ENCODE measurements at places on chromosomes 12 and 14.

GRCh38 chr14:95320078-95320895 is 579 bp upstream of the CLMN start:
- DNase-seq = no peak

- no peak for DNase-seq
Observed at GRCh38 chr12:41361738-41362137, 173.6 kb downstream of the PDZRN4 start.

- DNase-seq = no peak
Observed at GRCh38 chr12:34163443-34163842, 141.1 kb downstream of the ALG10 start.

- no peak for DNase-seq
Observed at GRCh38 chr12:76313299-76313698, 34.9 kb downstream of the BBS10 start.

- DNase-seq = no peak
Observed at GRCh38 chr12:47281667-47282171, 202.0 kb upstream of the AMIGO2 start.

DNA sequence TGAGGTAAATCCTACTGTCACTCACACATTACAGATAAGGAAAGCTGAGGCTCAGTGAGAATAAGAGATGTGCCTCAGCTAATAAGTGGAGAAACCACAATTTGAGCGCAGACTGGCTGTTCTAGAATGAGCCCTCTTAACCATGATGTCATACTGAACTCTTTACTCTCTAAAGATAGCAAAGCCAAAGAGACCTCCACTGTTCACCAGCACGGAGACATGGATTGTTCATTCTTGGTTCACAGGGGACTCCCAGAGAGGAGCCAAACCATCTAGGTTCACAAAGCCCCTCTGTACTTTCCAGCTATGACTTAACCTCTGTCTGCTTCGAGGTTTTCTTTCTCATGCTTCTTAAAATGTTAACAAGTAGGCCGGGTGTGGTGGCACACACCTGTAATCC is 32.7 kb upstream of the YARS2 start:
- DNase-seq = no peak

Measured in A172 (cell line).